T-helper 17 cell (primary cell): ENCODE measurements at places on chromosomes 13 and 19.

- DNase-seq = no peak
- no peak overlapping the region for H3K27ac ChIP-seq
- H3K4me3 ChIP-seq = no peak overlapping the region
- no peaks in the 10 kb centered on the region for H3K36me3 ChIP-seq
Observed at GRCh38 chr13:73090116-73090822, 31.5 kb downstream of the KLF5 start.

GRCh38 chr13:28239374-28239773 is 101.0 kb downstream of the PAN3 start:
- no peaks in the 10 kb centered on the region for H3K27me3 ChIP-seq
- DNase-seq = no peak
- H3K36me3 ChIP-seq = peaks cover 2% of the 10 kb centered on the region

- peaks cover 42% of the 10 kb centered on the region for H3K27me3 ChIP-seq
- H3K27ac ChIP-seq = no peak overlapping the region
- H3K36me3 ChIP-seq = no peaks in the 10 kb centered on the region
- H3K4me1 ChIP-seq = no peaks in the 10 kb centered on the region
Observed at GRCh38 chr13:33265133-33265532, 20.4 kb downstream of the STARD13 start.

GRCh38 chr13:64538711-64539110 is 2691.4 kb downstream of the PCDH9 start:
- no peak overlapping the region for H3K4me3 ChIP-seq
- H3K36me3 ChIP-seq = no peaks in the 10 kb centered on the region
- no peak for DNase-seq
- H3K27ac ChIP-seq = no peak overlapping the region

DNA sequence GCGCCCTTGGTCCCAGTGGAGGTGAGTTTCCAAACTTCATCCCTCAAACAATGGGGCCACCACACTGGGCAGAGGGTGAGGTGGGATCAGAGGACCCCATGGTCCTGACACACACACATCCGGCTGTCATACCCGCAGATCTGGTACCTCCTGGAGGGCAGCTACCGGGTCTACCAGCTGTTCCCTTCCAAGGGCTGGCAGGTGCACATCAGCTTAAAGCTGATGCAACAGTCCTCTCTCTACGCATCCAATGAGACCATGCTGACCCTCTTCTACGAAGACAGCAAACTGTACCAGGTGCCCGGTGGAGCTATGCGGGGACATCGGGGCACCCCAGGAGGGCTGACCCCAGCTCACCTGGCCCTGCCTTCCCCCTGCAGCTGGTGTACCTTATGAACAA is 14.0 kb upstream of the PSMD8 start:
- H3K27ac ChIP-seq = peak overlapping the region; percentile 34
- peaks cover 12% of the 10 kb centered on the region for H3K4me1 ChIP-seq
- peak overlapping the region; percentile 87 for H3K4me3 ChIP-seq
- DNase-seq = no peak
- H3K27me3 ChIP-seq = no peaks in the 10 kb centered on the region
- H3K36me3 ChIP-seq = no peaks in the 10 kb centered on the region
